ENCODE measurements at places on chromosomes 5 and 9.
A peak's percentile ranks its signal among the peaks of the same experiment; 100 is the strongest.

- DNase-seq: no peak
Observed at GRCh38 chr9:135009794-135010585, 77.5 kb upstream of the OLFM1 start.

GRCh38 chr5:78308703-78309102, 14.2 kb upstream of the AP3B1 start:
- DNase-seq: no peak

DNA sequence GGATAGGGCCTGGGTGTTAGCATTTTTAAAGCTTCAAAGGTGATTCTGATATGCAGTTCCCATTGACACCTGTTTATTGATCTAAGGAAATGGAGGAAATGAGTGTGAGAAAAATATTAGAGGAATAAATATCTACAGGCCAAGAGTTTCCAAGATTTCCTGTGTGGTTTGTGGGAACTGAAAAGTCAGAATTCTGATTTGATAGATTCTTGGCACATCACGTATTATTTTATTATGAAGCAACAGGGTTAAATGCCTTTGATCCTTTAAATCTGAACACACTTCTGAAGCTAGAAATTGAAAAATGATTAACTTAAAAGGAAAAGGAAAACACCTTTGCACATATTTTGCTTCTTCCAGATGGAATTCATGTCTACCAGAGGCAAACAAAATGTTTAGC, 113.7 kb downstream of the CD180 start:
- DNase-seq: no peak

DNA sequence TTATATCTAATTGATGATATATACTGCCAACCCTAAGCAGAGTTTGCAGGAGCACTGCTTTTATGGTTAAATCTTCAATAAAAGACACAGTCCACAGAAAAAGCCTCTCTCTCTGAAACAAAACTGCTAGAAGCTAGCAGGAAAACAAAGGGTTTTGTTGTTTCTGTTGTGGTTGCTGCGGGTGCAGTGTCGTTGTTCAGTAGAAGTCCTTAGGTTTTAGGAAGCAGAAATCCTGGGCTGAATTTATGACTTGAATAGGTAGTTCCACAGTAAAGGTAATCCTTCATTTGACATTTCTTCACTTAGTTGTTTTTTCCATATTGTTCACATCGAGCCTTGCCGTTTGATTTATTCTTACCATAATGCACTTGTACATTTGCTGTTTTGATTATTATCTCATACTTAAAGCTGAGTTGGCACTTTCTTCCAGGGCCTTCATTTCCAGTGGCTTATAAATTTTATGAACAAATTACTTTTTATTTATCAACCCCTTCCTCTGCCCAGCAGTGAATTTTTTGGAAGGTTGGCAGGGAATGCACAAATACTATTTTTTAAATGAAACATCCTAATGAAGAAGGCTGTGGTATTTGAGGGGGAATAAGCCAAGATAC, 209.6 kb upstream of the SLC30A5 start:
- no peak for DNase-seq

DNA sequence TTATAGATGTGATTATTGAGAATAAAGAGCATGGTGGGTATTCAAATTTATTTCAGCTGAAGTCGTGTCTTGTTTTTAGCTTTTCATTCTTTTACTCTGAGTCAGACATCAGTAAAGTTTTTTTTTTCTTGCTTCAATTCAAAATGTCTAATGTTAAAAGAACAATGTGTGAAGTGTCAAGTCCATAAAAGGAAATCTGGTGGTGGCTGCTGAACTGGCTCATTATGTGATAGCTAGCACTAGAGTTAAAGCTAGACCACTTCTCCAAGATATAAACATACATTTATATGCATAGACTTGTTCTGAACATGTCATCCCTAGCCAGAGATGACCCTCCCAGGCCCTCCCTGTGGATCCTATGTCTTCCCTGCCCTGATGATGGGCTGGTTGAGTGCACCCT, 338.3 kb downstream of the RAB3C start:
- no peak for DNase-seq

DNA sequence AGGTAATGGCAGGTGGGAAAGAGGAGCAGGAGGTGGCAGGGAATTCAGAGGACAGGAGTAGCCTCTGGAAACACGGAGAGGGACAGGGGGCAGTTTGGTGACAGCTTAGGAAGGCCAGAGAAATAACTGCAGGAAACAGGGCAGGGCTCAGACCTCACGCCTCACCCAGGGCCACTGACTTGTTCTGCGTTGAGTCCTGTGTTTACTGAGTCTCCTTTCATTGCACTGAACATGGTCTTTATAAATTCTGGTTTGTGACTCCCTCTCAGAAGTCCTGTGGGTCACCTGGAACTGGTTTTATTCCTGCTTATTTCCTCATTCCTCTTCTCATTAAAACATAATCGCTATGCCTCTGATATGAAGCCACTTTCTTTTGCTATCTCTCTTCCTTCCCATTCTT, 55.2 kb upstream of the ZNF622 start:
- no peak for DNase-seq

DNA sequence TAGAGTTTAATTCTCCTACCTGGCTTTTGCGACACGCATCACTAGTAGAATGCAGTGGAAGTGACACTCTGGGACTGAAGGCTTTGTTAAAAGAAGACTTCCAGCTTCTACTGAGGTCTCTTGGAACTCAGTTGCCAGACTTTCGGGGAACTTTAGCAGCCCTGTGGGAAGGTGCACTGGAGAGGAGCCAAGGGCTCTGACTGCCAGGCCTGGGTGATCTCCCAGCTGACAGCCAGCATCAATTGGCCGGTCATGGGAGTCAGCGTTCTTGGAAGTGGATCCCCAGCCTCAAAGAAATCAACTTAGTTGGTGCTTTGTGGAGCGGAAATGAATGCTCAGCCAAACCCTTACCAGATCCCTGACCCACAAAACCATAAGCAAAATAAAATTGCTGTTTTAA, 87.1 kb downstream of the OSTF1 start:
- DNase-seq: no peak

DNA sequence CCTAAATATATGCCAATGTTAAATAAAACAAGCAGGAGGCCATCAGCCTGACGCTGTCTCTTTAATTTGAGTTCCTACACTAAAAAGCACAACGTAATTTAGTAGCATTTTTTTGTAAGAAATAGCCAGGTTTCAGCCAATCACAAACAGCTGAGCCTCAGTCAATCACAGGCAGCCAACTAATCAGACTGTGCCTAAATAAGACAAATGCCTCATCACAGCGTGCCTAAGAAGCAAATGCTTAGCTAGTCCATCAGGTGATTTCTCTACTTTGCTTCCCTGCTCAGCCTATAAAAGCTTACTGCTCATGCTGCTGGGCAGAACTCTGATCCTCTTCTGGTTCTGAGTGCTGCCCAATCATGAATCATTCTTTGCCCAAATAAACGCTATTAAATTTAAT, 38.3 kb upstream of the RORB start:
- DNase-seq: no peak

DNA sequence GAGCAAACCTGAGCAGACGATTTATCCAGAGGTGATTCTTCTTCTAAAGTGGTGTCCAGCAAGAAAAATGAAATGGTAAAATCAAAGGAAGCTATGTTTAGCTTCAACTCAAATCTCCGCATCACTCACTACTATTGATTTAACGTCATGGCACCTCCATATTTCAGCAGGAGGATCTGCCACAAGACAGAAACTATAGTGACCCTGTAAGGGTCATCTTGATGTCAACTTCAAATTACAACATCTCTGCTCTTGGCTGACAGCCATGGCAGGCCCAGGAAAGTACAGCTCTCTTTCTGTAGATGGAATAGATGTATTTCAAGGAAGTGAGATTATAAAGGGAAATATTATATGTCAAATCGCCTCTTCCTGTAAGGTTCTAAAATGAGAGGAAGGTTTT, 10.1 kb upstream of the EFNA5 start:
- DNase-seq: no peak

DNA sequence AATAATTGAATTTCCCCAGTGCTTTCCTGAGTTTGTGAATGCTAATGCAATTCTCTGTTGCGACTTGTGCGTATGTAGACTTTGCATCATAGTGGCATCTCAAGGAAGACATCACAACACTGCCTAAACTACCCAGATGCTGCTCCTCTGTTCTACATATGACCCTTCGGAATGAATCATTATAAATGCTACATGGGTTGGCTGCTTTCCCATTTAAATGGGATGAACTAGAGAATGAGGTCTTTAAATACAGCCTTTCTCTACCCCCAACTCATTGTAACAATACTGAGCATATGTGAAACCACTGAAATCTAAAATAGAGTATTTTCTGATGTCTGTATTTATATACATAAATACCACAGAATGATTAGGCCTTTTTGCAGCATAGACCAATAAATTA, 136.6 kb upstream of the ICE1 start:
- DNase-seq: no peak

- DNase-seq: no peak
Observed at GRCh38 chr5:20231040-20231439, 243.0 kb upstream of the CDH18 start.

GRCh38 chr9:136611119-136611518, 51.6 kb upstream of the EGFL7 start:
- DNase-seq: no peak

DNA sequence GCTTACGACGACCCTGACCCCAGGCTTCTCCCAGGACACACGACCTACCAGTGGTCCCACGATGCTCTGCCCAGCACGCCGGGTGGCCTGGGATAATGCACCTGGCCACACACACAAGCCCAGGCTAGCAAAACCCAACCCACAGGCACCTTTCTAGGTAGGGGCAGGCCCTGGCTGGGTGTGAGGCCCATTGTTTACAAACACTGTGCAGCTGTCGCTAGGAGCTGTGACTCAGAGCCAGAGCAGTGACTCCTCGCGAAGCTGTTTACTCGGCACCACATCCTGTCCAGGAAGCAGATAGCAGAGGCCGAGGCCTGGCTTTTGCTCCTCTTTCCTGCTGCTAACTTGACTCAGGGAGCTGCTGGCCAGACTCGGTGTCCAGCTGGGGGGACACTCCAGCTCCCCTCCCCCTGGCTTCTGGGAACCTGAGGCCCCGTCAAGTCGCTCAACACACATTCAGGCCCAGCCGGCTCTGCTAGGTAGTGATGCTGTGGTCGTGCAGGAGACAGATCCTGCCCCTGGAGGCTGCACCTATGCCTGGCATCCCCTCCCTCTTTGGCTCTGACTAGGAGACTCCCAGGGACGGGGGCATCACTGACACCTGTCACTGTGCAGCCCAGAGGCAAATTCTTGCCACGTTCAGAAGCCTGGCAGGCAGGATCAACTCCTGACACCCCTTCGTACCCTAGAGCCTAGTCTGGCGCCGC, 12.8 kb upstream of the RALGDS start:
- DNase-seq: no peak

DNA sequence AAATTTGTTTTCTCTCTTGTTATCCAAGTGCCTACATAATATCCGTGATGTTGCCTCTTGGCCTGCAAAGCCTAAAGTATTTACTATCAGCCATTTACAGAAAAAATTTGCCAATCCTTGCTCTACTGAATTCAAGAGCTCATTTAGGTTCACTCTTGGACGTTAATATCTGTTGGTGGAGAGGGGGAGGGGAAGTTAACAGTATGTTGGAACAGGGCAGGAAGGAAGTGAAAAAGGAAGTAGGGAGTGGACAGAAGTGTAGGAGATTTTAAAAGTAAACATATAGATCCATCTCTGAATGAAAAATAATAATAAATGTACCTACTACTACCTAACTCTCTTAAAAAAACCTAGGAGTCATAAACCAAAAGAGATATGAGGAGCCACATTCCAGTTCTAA, 32.8 kb downstream of the ZNF608 start:
- DNase-seq: no peak

GRCh38 chr9:131459056-131459455, 43.7 kb upstream of the POMT1 start:
- no peak for DNase-seq

- no peak for DNase-seq
Observed at GRCh38 chr5:93782978-93783377, 41.6 kb upstream of the POU5F2 start.

DNA sequence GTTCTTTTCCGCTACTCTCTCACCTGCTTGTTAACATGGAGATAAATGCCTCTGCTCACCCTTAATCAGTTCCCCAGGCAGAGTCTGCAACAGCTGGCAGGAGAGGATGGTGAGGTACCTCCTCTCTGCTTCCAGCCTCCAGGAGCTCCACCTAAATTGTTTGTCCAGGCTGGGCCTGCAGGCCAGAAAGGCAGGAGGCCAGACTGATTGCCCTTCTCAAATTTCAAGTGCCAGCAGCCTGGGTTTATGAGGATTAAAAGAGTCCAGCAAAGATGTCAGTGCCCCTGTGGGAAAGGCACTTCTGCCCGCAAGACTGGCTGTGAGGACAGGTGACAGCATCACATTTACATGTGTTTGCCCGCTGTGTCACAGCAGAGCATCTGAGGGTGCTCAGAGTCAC, 19.8 kb downstream of the CORO2A start:
- DNase-seq: peak; percentile 68

- no peak for DNase-seq
Observed at GRCh38 chr9:129575818-129576217, 45.1 kb downstream of the C9orf50 start.

- no peak for DNase-seq
Observed at GRCh38 chr9:133661846-133662540, 25.8 kb downstream of the DBH start.

DNA sequence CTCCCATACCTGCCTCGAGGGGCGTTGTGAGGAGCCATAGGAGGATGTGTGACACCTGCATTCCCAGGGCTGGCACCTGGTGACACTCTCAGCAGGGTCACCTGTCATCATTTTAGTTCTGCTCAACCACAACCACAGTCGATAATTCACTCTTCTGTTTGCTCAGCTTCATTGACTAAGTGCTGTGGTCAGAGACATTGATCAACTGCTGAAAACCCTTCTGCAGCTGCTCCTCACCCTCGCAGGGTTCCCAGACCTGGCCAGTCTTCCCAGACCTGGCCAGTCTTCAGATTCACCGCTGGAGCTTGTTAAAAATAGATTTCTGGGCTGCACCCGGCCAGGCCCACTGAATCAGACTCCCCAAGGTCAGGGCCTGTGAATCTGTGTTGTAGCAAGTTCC, 92.8 kb downstream of the MVB12B start:
- no peak for DNase-seq

DNA sequence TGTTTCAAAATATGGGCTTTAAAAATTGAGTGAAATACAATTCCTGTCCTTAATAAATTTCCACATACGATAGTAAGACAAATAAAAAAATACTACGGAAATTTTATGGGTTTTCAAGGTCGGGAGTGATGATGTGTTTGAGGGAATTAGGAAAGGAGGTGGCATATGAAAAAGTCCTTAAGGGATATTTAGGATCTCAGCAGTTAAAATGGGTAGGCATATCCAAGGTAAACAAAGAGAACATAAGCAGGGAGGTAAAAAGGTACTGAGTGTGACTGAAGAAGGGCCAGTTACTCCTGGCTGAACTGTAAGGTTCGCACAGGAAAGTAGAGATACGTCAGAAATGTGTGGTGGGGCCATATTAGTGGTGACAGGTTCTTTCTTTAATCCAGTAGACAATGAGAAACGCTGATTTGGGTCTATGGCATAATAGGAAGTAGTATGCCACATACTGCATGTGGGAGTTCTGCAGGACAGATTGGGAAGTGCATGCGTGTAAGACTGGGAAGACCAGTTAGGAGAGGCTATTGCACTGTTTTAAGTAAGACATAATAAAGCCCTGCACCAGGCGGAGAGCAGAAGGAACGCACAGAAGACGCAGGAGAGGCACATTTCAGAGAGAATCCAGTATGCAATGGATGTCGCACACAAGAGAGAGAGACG, 937 bp upstream of the HMGCR start:
- DNase-seq: peak; percentile 58

All from HEK293T (cell line).